ENCODE measurements at places on chromosomes 3 and 15.

DNA sequence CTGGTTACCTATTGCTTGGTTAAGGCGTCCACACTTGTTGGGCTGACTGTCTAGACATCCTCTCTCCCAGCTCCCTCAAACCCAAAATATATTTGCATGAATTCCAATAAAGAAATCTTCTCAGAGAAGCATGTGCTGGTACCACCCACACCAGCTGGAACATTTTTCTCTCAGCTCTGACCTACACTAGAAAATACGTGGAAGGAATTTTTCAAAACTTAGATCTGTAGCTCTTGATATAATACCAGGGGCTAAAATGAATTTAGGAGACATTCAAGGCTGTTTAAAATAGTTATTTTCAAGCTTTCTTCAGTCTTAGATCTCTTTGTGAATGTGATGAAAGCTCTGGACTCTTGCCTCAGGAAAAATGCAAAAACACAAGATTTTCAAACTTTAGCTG lies 590.4 kb downstream of the PDCD6IP start:
- no peak for DNase-seq

GRCh38 chr3:64677961-64678716 lies 9.7 kb downstream of the ADAMTS9 start:
- no peak for DNase-seq

DNA sequence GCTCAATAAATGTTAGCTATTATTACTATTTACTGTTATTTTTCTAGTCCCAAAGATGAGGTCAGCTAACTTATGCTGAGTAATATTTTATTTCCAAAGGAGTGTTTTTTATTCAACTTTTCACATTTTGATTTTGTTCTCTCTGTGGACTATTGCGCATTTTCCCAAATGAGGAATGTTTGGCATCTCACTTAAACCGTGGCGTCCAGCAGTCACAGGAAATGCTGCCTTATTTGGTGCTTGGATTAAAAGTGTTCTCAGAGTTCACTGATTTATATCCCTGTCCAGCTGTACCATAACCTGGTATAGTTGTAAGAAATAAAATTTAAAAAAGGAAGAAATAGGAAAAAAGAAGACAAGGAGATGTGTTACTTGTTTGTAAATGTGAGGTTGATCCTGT lies 166.8 kb downstream of the THSD4 start:
- no peak for DNase-seq

- no peak for DNase-seq
These were observed 10.5 kb downstream of the NR2C2 start for GRCh38 chr3:14957925-14958324.

Measured in stimulated activated CD4-positive, alpha-beta T cell treated with anti-CD3 and anti-CD28 coated beads, Interleukin-12 subunit alpha, Interleukin-12 subunit beta, amount 100 ng/mL, for 48 hours (primary cell).